ENCODE measurements at places on chromosomes 12 and 14.
A peak's percentile ranks its signal among the peaks of the same experiment; 100 is the strongest.

GRCh38 chr12:39915249-39915648 lies 190.6 kb downstream of the SLC2A13 start:
- no peak for DNase-seq

DNA sequence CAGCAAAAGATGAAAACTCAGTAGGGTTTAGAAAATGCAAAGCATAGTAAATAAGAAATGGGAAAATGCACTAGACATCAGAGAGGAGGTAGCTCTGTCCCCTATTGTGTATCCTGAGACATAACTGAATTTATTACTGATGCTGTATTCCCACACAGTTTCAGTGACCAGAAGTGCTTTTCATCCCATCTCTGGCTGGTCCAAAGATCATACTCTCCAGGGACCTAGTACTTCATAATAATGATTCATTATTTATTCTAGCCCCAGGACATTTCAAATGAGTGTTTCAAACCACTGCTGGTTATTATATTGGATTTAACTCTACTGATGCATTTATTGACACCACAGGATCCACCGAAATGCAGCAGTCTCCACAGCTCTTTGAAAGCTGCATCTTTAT lies 163.3 kb downstream of the PAWR start:
- DNase-seq = no peak

- peak; percentile 42 for DNase-seq
These were observed 44.4 kb upstream of the CERS5 start for GRCh38 chr12:50211392-50212070.

GRCh38 chr12:54240971-54241588 lies 38.8 kb downstream of the CBX5 start:
- DNase-seq = no peak

GRCh38 chr14:75847584-75847983 lies 134.2 kb downstream of the TGFB3 start:
- no peak for DNase-seq

GRCh38 chr14:93733231-93733630 lies 55.1 kb downstream of the PRIMA1 start:
- DNase-seq = no peak

- DNase-seq = peak; percentile 83
These were observed 129.0 kb upstream of the MED13L start for GRCh38 chr12:116406529-116406928.

- no peak for DNase-seq
These were observed 716.1 kb downstream of the SLC16A7 start for GRCh38 chr12:60311940-60312339.

DNA sequence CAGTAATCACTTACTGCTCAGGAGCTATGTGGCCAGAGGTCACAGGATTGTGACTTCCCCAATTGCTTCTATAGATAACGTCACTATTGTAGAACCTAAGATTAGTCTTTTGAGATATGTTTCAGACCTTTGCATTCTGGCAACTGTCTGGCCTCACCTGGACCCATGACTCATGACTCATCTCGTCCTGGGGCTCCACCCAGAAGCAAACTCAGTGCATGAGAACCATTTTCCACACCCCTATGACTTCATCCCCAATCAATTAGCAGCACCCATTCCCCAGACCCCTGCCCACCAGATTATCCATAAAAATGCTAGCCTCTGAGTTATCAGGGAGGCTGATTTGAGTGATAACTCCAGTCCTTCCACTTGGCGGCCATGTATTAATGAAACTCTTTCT lies 186.9 kb downstream of the EMP1 start:
- no peak for DNase-seq

- peak; percentile 1 for DNase-seq
These were observed 2.8 kb upstream of the PRH2 start for GRCh38 chr12:10926269-10926668.

GRCh38 chr12:88638966-88639760 lies 58.9 kb upstream of the KITLG start:
- DNase-seq = peak; percentile 65

GRCh38 chr12:100800723-100801122 lies 6.1 kb downstream of the ANO4 start:
- DNase-seq = no peak

DNA sequence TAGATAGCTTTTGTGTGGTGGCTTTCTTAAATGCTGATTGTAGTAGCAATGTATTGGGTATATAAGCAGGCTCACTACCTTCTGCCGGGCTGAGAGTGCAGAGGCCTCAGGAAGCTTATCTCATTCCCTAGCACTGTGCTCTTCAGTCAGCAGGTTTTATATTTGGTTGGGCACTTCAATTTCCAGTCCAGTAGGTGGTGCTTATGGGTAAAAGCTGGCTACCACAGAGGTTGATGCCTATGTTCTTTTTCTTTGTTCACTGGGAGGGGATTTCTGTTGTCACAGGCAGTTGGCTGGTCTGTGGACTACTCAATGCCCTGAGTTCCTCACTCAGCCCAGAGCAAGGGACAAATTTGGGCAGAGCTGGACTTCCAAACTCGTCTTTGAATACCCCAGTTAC lies 43.0 kb upstream of the GLIPR1 start:
- DNase-seq = peak; percentile 44

GRCh38 chr12:111271674-111272418 lies 97.0 kb downstream of the PHETA1 start:
- peak; percentile 7 for DNase-seq

GRCh38 chr12:108066583-108067577 lies 62.2 kb upstream of the WSCD2 start:
- DNase-seq = no peak

DNA sequence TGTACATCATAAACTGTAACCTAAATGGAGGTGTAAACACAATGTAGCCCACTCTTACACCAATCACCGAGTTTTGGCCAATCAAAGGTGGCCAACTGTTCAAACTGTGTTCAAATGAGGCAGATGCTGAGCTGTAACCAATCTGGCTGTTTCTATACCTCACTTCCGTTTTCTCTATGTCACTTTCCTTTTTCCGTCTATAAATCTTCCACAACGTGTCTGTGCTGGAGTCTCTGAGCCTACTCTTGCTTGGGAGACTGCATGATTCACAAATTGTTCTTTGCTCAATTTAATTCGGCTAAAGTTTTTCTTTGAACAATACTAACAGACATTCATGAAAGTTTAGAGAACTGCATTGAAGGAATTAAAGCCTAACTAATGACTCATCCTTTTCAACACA lies 547.1 kb upstream of the USP15 start:
- no peak for DNase-seq

DNA sequence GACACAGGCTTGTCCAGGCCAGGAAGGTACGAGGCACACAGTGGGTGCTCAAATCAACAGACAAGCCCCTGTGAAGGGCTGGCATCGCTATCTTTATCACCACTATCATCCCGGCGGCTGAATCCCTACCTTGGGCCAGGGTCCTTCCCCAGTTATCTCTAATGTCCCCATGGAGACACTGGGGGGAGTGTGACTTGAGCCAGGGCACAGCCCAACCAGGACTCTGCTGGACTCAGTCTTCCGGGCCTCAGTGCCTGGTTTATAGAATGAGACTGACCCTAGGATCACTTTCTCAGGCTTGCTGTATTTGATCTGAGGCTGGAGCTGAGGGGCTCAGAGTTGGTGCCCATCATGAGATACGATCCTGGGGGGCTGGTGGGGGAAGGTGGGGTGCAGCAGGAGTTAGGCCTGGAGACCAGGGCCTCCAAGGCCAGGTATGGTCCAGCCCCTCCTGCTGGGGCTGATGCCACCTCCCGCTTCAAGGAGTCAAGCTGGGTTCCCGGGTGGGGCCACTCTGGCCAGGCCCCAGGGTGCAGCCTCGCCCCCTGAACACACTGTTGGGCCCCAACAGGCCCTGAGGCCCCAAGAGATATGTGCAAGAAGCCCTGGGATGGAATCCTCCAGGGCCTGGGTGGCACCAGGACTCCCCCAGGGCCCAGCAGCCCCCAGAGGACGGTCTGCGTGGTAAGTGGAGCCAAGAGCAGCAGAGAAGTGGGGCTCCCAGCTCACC lies 11.8 kb downstream of the BEGAIN start:
- no peak for DNase-seq

- peak; percentile 1 for DNase-seq
These were observed 260.6 kb upstream of the GARIN6 start for GRCh38 chr12:99386907-99387306.

DNA sequence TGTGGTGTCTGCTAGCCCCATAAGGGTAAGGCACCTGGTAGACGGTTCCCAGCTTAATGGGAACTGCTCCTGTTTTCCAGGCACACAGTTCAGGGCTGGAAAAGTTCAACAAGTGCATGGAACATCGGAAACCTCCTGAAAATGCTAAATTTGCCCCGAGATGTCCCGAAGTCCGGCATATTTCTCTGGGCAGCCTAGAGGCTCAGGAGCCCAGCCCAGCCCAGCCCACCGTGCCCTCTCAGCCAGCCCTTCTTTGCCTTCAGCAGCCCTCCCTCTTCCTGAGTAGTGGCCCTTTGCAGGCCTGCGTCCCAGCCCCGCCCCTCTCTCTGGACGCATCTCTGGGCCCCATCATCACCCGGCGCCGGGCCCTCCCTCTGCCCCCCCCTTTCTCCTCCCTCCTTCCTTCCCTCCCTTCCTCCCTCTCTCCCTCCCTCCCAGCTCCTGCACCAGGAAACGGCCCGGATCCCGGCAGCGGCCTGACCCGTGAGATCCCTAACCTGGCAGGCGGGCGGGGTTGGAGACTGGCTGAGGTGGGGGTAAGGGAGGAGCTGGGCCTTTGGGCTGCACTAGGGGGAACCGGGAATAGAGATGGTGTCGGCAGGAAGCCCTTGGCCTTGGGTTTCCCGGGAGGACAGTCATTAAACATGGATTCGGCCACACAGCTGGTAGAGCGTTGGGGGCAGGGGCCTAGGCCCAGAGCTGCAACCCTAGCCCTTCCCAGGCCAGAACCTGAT lies at the start of gene BCL2L2:
Gene BCL2L2, plus strand, starts transcription at position 422 of the 734 bp plus-strand sequence. CDS start 935 bp downstream, outside the sequence.
- peak; percentile 84 for DNase-seq

- peak; percentile 91 for DNase-seq
These were observed 567.4 kb downstream of the MED13L start for GRCh38 chr12:115710104-115710564.

GRCh38 chr12:129136694-129137325 lies 283.5 kb downstream of the GLT1D1 start:
- no peak for DNase-seq

- no peak for DNase-seq
These were observed 33.1 kb upstream of the PTPRO start for GRCh38 chr12:15289192-15289591.

- no peak for DNase-seq
These were observed 67.5 kb downstream of the ETV6 start for GRCh38 chr12:11716794-11717518.

GRCh38 chr14:95935228-95935822 lies 58.7 kb downstream of the TUNAR start:
- peak; percentile 46 for DNase-seq

- DNase-seq = no peak
These were observed 1139.9 kb upstream of the FLRT2 start for GRCh38 chr14:84390010-84390409.

DNA sequence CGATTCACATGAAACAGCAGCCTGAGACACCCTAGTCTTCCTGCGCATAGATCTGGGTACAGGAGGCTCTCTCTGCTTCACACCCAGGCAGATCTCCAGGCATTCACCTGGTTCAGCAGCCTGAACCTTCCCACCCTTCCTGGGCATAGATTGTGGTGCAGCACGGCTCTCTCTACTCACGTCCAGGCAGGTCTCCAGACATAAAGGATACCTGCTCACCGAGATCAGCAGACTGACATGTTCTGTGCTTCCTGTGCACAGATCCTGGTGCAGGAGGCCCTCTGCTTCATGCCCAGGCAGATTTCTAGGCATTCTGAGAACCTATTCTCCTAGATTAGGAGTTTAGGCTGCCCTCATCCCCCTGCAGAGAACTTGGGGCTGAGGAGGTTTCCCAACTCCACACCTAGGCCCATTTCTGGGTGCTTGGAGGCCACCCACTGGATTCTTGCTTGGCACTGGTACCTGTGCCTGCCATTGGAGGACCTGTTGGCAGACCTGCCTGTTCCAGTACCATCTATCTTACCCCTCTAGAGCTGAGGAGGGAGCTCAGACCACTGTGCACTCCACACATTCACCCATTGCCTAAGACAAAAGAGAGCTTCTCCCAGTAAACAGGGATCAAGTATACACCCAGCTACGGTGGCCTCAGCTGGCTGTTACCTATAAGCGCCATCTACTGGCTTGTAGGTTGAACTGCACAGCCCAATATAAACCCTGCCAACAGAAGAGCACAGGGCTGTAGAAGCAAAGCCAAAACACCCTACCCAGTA lies 28.0 kb upstream of the GARIN6 start:
- DNase-seq = no peak

- no peak for DNase-seq
These were observed 26.8 kb downstream of the CORO1C start for GRCh38 chr12:108704527-108704926.

DNA sequence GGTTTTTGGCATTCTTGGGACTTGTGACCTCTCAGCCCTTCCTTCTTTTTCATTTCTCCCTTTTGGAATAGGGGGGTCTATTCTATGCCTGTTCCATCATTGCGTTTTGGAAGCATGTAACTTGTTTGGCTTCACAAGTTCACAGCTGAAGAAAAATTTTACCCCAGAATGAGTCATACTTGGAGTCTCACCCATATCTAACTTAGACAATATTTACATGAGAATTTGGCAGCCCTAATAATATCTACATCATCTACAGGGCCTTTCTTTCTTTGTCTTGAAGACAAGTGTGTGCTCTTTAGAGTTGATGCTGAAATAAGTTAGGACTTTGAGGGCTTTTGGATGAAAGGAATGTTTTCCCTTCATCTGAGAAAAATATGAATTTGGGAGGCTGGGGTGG lies 1312.9 kb upstream of the FLRT2 start:
- no peak for DNase-seq

DNA sequence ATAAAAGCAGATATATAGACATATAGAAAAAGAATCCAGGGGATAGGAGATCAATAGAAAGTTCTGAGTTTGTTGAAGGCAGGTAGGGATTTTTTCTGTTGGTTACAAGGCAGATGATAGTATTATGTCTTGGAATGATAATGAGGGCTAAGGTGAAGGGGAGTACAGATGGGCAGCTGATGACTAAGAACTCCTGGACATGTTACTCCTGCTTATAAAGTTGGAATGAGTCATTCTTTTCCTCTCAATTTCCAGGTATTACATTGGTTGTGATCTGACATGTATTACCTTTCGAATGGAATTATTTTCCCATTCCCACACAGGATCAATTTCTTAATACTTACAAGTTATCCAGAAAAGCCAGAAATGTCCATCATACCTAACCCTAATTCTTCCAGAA lies 545.2 kb upstream of the MGAT4C start:
- DNase-seq = no peak

- peak; percentile 73 for DNase-seq
These were observed 8.8 kb upstream of the SP7 start for GRCh38 chr12:53344824-53345485.

GRCh38 chr12:76878099-76878898 lies 520 bp downstream of the CSRP2 start:
- DNase-seq = no peak

GRCh38 chr14:29390081-29390832 lies 537.4 kb downstream of the PRKD1 start:
- DNase-seq = peak; percentile 8

DNA sequence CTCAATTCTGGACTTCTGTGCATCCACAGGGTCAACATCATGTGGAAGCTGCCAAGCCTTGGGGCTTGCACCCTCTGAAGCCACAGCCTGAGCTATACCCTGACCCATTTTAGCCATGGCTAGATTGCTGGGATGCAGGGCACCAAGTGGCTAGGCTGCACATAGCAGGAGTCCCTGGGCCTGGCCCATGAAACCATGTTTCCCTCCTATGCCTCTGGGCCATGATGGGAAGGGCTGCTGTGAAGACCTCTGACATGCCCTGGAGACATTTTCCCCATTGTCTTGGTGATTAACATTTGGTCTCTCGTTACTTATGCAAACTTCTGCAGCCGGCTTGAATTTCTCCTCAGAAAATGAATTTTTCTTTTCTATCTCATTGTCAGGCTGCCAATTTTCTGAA lies 84.1 kb upstream of the KIF21A start:
- no peak for DNase-seq

- DNase-seq = no peak
These were observed 4.7 kb downstream of the FGD6 start for GRCh38 chr12:95212586-95212985.

All from fibroblast of the aortic adventitia (primary cell).